Lower lobe of right lung (tissue), 2 donors: ENCODE measurements at places on chromosomes 12 and 14. TPM values are rescaled to one million over a fixed set of nuclear protein-coding genes. Genes with fewer than 3 reads are reported as not detected.

GRCh38 chr12:39772821-39773259 lies 153.2 kb upstream of the ABCD2 start:
- DNase-seq, result no peak

DNA sequence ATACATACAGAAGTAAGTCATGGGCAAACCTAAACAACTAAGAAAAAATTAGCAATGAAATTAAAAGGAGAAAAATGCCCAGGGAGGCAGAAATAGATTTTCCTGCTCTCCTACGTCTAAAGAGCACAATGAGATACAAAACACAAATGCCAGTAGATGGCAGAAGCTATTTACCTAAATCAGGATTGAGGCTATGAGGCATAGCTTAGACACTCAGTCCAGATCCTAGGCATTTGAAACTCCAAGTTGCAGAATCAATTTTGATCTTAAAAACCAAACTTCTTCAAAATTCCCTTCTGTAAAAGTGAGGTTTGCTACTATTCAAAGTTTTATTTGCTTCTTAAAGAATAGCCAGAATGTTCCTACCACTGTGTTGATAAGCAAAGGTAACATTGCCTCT lies 368.6 kb downstream of the DAD1 start:
- no peak for DNase-seq

LRP1-AS gene
- not detected for total RNA-seq

GRCh38 chr14:35875296-35875695 lies 49.2 kb downstream of the BRMS1L start:
- no peak for DNase-seq

DNA sequence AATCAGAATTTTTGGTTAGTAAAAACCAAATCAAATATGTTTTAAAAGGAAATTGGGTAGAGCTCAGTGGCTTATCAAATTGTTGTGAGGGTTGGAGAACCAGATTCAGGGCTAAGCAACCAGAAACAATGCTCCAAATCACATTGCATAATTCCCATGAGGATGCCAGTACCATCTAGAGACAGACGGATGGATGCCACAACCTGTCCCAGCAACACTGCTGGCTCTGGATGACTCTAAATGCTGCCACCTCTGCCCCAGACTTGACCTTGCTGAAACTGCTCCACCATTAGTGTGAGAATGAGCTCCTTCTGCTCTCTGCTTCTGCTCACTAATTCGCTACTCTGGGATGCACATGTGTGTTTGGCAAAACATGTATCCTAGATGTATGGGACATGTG lies 43.9 kb downstream of the FRS2 start:
- DNase-seq, result no peak

TBX3 gene
- total RNA-seq, result 50.9 TPM

C12orf54 gene
- 0.53 TPM for total RNA-seq

GPR135 gene
- 3.4 TPM for total RNA-seq

- DNase-seq, result no peak
Observed at GRCh38 chr14:84202486-84202885, 1327.5 kb upstream of the FLRT2 start.

DNA sequence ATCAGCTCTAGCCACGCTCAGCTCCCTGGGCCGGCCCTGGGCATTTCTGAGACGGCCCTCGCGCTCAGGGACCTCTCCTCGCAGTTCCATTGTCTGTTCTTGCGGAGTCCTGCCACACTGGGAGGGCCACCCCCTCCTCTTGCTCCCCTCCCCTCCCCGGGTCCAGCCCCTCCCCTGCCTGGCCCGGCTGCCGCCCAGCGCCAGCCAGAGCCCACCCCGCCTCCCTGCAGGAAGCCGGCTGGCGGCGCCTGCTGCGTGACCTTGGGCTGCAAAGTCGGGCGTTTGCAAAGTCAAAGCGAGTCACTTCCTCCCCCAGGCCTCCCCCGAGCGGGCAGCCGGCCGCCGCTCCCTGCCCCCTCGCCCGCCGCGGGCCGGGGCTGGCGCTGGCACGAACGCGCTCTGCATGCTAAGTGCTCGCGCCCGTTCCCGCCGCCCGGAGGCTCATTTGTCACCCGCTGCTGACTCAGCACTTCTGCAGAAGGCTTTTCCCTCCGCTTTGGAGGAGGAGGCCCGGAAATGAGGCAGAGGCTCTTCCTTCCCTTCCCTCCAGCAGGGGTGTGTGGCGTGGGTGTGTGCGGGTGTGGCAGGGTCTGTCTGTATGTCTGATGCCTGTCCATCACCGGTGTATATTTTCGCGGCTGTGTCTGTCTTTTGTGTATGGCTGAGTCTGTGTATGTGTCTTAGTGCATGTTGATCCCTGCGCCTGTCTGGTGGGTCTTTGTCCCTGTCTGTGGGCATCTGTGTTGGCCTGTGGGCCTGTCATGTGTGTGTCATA lies 72.0 kb downstream of the IRF2BPL start:
- peak; percentile 93 for DNase-seq

GRCh38 chr12:108374596-108375320 lies 35.6 kb upstream of the CMKLR1 start:
- DNase-seq, result no peak
